ENCODE measurements at places on chromosomes 6 and 20.

GRCh38 chr20:48621376-48622078 is 206.3 kb downstream of the PREX1 start:
- DNase-seq, result no peak

DNA sequence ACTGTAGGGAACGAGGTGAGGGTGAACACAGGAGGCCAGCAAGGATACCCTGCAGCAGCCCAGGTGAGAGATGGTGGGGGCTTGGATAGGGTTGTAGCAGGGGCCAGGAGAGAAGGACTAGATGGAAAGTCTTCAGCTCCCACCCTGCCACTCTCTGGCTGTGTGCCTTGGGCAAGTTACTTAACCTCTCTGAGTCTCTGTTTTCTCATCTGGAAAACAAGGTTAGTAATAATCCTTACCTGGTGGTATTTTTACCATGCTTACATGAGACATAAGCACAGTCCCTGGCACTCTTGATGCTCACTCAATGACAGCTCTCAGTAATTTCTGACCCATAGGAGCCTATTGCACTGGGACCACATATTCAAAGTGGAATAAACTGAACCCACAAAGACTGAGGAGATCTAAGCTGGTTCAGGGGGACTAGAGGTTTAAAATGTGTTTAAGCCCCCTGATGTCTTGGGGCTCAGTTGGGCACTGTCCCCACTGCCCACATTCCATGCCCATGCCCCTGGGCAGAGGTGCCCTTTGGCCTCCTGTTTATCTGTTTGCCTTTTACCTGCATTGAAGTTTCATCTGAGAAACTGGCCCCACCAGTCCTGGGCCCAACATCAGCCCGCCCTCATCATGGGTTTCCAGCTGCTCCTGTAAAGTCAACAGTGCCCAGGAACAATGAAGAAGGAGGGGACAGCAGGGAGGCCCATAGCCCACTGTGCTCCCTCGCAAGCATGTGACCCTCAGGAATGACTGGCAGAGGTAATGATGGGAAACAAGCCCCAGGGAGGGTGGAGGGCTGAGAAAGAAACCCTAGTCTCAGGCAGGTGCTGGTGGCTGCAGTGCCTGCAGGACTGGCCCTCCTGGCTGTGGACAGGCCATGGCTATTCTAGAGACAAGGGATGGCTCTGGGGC is 104.0 kb downstream of the VEGFA start:
- DNase-seq, result no peak

GRCh38 chr6:77470983-77471382 is 7.7 kb upstream of the HTR1B start:
- DNase-seq, result no peak

DNA sequence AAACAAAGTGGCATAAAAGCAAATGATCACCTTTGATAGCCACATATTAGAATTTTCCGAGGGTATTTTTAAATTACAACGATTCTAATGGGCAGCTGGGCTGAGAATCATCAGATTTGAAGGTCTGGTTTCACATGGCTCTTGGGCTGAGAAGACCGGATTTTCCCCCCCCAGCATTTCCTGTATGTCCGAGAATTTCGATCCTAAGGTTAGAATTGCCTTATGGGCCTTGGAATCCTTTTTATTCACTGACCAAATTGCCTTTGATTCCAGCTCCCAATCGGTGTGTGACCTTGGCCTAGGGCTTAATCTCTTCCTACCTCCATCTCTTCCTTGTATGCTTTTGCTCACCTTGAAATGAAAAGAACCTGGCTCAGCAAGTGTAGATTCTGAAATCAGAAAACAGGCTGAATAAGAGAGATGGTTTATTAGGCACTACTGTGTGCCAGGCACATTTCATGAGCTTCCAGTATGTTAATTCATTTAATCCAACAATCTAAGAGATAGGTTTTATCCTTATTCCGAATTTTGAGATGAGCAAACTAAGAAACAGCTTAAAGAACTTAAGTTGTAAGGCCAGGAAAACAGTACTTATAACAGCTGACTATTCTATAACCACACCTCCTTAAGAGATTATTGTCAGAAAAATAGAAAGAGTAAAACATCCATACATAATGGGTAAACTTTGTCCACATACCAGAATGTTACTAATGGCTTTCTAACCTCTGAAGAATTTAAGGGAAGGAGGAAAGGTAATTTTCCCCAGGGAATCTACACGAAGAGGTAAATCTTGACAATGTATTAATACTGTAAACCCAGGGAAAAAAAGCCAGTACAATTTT is 39.4 kb downstream of the HFE start:
- no peak for DNase-seq

DNA sequence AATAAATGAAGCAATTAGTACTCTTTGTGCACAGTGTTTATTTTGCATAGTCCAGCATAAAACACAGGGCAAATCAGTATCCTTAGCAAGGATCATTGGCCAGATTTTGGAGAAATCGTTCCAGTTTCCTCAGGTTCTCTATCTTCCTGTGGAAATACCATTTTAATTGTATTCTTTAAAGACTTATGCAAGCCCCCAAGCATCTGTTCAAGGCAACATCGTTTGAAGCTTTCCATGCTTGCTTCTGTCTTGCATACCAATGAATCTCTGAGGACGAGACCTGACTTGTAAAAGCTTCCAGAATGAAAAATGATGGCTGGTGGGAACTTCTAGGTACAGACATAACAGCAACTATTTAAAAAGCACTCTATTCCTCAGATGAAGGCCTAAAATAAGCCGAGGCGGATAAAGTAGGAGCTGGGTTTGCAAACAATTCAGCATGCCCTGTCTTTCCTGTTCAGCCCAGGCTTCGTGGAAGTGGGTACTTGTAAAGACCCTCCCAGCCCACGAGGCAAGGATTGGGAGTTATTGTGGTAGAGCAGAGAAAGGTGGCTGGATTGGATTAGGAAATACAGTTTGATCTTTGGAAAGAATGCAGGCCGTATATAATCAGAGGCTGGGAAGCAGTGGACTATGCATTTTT is 21.6 kb downstream of the NRSN1 start:
- no peak for DNase-seq

DNA sequence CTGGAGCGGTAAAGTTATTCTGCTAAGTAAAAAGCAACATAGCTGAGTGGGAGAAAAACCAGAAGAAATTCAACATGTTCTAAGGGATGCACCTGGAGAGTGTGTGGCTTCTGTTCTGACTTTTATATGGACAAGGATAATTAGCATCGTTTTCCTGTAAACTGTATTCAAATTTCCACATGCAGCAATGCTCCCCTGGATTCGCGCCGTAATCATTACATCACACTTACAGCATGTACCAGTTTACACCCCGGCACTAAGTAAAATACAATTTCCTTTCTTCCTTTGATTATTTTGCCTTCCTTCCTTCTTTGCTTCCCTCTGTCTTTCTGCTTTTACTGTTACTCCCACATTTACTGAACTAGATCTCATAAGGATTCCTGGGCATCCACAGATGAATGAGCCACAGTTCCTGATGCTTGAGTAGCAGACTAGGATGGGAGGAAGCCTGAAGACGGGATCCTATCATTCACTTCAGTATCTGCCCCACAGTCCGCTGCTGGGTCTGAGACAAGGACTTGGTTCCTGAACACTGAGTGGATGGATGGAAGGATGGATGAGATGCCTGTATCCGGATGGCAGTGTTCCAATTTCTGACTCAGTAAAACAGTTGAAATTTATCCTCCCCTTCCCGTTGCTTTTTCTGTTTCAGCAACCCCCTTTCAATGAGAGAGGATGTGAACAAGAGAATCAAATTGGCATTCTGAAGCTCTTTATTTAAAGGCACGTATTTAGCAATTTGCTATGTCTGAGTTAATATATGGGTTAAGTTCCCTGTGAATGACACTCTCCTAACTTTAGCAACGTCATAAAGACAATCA is 174.6 kb downstream of the GJA10 start:
- no peak for DNase-seq

DNA sequence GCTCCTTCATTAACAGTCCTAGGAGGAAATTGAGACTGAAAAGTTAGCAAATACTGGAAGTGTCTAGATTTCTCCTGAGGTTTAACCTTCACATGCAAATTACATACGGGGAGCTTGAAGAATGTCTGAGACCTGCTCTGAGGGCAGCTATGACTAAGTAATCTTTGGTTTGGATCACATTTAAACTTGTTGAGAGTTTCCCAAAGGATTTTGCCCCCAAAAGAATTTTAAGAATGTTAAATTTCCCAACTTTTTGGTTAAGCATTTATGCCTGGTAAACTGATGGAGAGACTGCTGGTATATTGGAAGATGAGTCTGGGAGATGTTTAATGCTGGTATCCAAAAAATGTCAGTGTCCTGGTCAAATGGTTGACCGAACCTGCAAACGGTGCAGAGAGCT is 97.0 kb downstream of the RREB1 start:
- DNase-seq, result no peak

DNA sequence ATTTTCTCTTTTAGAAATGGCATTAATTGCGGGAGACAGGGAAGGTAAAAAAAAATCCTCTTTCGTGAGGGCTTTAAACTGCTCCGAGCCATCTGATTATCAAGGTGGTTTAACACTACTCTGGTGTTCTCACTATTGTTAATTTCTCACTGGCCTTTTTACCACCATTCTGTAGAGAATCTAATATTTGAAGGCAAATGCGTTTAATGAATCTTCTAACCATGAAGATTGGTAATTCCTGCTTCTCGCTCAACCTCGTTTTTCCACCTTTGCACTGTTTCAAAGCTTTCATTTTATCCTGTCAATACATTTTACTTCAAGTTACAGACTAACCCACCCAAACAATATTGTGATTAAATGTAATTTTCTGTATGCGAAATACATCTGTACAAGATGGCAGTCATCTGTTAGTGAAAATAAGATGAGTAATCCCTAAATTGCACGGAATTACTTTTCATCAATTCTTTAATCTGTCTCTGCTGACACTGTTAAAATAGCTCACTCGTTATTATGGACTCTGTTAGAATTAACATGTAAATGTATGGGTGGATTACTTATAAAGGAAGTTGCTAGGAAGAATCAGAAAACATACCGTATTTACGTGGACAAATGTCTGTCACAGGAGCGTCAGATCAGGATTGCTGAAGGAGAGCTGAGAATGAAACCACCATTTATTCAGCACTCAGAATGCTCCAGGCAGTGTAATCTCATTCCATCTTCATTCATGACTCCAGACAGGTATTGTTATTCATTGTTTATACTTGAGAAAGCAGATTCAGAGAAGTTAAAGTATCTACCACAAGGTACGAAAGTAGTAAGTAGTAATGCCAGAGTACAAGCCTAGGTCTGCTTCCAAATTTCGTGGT is 1.1 kb upstream of the LCA5 start:
- DNase-seq, result no peak

DNA sequence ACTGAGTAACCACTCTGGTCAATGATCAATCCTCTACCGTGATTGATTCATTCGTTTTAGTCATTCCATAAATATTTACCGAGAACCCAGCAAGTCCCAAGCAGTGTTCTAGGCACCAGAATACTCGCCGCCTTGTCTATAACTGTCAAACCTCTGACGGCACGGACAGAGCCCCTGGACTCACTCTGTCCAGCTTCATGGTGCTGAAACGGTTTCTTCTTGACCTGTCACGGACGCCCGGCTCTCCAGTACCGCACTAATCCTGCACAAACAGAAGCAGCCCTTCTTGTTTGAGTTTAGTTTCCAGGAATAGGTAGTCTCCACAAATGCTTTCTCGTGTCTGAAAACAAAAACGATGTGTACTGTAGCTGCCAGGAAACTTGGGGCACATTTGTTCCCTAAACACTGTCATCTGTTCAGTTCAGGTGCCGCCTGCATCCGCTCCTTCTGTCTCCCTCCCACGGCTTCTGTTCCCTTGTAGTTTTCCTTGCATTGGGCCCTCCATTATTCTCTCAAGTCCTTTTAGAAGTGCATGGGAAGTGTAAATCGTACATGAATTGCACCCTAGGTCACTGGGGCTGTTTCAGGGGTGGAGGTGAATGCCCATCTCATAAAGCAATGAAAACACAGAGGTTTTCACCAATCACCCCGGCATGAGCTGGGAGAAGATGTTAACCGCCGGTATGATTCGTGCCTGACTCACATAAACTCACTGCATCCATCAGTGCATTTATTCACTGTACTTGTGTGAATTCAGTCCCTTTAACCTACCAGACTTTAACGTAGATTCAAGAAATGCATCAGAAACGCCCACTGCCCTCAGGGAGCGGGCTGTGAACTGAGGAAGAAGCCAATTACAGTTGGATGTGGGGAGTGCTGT is 209.3 kb upstream of the CDH4 start:
- DNase-seq, result no peak

- DNase-seq, result no peak
Measured at GRCh38 chr20:35306931-35307517, 14.8 kb upstream of the FAM83C start.

DNA sequence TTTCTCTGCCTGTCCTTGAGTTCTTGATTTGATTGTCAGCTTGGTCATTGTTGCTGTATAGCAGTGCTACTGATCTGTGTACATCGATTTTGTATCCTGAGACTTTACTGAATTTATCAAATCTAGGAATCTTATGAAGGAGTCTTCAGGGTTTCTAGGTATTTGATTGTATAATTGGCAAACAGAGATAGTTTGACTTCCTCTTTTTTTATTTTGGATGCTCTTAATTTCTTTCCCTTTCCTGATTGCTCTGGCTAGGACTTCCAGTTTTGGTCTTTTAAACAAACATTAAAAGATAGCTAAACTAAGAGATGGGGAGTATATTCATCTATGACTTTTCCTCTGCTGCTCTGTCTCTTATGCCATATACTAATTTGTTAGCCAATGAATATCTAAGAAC is 62.4 kb downstream of the NCOA7 start:
- no peak for DNase-seq

- DNase-seq, result no peak
Measured at GRCh38 chr6:170006071-170006899, 254.9 kb downstream of the ERMARD start.

- no peak for DNase-seq
Measured at GRCh38 chr6:46983007-46983411, 59.1 kb downstream of the ADGRF1 start.

DNA sequence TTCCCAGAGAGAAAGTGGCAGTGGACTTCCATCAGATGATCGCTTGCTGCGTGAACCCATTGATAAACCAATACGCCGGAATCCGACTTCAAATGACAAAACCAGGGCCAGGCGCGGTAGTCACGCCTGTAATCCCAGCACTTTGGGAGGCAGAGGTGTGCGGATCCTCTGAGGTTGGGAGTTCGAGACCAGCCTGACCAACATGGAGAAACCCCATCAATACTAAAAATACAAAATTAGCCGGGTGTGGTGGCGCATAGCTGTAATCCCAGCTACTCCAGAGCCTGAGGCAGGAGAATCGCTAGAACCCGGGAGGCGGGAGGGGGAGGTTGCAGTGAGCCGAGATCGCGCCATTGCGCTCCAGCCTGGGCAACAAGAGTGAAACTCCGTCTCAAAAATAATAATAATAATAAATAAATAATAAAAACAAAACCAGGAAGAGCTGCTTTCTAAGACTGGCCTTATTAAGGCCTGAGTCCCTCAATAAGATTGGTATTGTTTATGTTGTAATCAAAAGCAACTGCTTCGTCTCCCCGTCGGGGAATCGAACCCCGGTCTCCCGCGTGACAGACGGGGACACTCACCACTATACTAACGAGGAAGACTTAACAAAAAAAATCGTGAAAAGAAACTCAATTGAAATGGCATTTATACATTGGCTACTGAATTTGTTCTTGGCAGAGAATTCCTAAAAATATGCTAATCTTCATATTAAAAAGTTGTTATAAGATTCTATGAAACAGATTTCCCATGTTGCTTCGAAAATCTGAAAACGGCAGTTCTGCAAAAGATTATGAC is 110.2 kb upstream of the ZNF184 start:
- DNase-seq, result no peak

GRCh38 chr20:22302039-22302438 is 282.3 kb downstream of the FOXA2 start:
- no peak for DNase-seq

All from activated CD4-positive, alpha-beta T cell treated with anti-CD3 and anti-CD28 coated beads, Interleukin-2, amount 50 U/mL, for 24 hours (primary cell).